ENCODE measurements at places on chromosomes 1 and 21.

DNA sequence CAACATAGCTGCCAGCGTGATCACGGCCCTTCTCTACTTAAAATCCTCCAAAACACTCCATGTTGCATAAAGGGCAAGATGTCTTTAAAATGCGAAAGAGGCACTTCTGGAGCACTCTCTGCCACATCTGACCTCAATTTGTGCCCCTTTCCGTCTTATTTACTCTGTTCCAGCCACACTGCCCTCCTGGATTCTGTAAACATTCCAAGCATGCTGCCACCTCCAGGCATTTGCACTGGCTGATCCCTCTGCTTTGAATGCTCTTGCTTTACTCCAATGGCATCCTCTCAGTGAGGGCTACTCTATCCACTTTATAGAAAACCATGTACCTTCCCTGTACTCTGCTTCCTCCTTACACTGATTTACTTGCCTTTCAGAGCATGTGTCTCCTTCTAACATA is 5.3 kb upstream of the RGS7 start:
- DNase-seq = no peak

- no peak for DNase-seq
Observed at GRCh38 chr21:41926117-41926806, 27.6 kb downstream of the C2CD2 start.

- DNase-seq = no peak
Observed at GRCh38 chr1:164767752-164768402, 208.9 kb downstream of the PBX1 start.

- DNase-seq = no peak
Observed at GRCh38 chr1:36529769-36530260, 47.1 kb upstream of the CSF3R start.

DNA sequence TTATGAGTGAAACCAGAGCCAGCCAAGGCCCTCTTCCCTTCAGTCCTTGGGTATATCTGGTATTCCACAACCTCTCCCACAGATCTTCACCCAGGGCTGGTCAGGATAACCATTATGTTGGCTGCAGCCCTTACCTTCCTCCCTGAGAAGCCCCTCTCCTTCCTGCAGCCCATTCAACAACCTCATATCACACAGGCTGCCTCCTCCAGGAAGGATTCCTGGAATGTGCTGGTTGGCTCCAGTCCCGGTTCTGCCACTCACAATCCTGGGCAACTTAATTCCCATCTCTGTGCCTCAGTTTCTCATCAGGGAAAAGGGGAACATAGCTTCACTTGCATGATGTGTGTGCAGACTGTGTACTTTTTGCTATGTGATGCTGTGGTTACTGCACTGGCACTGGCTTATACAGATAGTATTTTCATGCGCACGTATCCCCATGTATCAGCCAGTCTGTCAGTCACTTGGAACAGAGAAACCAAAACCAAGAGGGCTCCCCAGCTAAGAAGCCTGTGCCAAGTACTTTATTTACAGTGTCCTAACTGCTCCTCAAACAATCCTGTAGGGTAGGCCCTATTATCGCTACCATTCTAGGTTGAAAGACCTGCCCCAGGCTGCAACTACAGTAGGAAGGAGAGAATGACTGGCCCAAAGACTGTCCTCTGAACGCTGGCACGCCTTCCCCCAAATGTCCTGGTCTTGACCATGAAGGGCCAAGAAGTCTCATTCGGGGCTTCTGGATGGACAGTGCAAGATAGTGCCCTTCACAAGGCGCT is 39.9 kb upstream of the PPP1R15B start:
- no peak for DNase-seq

GRCh38 chr1:2091611-2092604 is 41.7 kb downstream of the PRKCZ start:
- DNase-seq = no peak

DNA sequence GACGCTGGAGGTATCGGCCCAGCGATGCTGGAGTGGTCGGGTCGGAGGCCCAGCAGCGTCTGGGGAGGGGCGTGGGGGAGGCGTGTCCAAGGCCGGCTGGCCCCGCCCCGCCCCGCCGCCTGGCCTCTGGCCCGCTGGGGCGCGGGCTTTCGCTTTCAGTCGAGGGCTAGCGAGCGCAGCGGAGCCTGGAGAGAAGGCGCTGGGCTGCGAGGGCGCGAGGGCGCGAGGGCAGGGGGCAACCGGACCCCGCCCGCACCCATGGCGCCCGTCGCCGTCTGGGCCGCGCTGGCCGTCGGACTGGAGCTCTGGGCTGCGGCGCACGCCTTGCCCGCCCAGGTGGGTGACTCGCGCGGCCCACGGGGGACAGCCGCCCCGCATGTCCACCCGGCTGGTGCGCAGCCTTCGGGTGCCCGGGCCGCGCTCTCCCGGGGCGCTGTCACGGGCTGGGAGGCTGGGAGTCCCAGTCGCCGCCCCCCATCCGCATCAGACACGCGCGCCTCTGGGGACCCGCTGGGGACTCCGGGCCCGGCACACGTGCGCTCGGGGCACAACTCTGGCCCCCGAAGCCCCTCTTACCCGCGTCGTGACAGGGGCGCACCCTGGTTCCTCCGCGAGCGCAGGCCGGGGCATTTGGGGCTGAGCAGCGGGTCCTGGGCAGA is at the start of gene TNFRSF1B:
TNFRSF1B (plus strand) TSS at position 158 of the 659 bp plus-strand sequence; CDS start at position 259, 101 bp downstream.
- no peak for DNase-seq

- no peak for DNase-seq
Observed at GRCh38 chr1:111706921-111707320, 32.3 kb downstream of the INKA2 start.

DNA sequence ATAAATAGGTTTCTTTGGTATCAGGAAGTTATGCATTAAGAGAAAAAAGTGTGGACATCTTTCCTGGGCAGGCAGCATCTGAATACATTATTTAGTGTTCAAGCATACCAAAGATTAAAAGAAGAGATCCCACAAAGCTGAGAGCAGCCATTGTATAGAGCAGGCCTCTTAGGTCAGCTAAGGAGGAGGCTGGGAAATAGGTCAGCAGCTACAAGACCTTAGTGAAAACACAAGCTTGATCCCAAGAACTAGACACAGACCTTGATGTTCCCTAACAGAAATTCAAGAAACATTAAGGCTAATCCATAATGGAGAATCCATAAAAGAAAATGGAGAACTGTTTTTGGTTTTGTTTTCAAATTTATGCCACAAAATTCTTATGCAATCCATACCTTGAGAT is 135.3 kb upstream of the DPT start:
- DNase-seq = no peak

DNA sequence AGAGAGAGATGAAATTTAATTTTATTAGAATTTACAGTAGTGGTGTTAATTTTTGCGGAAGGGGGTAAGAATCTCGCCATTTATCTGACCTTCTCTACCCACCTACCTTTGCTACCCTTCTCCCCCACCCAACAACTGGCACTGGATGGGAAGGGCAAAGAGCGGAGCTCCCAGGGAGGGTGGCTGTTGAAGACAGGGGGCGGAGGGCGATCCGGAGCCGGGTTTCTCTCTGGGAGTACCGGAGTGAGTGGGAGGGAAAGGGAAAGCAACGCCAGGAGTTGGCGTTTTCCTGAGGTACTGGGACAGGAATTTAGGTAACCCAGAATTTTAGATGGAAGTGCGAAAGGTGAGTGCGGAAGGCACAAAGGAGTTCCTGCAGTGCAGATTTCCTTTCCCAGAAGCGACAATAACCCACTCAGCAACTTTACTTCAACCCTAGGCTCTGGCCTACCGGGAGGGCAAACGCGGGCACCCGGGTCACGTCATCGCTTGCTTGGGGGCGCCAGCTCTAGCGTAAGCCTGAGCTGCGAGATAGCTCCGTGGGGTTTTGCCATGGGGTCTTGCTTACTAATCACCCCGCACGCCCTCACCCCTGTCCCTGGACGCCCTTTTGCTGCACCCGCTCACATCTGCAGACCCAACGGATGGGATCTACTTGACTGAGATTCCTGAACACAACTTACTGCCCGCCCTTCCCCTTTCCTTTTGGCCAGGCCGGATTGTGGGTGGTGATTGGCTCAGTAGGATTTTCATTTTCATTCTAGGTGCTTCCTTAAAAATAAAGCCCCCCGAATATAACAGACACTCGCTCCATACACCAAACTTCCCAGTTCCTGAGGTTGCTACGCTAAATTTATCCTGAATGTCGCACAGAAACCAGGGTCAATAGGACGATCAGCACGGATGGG is 413.0 kb upstream of the ESRRG start:
- DNase-seq = no peak

DNA sequence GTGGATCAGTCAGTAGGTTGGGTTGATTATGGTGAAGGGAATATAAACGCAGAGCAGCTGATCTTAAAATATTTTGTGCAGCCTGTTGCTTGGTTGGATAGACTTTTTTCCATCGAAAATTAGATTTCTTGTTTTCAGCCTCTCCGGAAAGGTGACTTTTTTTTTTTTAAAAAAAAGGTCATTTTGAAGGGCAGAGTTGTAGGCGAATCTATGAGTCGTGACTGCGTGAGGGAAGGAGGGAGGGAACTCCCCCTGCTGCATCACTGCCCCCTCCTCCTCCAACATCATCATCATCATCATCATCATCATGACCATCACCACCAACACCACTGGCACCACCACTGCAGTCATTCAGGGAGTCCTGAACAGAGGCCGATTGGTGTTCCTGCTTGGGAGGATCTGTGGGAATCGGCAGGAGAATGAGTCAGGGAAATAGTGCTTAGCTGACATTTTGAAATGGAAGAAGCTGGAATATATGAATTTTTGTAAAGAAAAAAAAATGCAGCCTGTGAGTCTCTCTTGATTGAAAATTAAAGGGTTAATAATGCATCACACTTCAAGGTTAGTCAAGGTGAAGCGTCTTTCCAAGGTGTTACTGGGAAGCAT is 1.2 kb downstream of the ATP1B1 start:
- no peak for DNase-seq

DNA sequence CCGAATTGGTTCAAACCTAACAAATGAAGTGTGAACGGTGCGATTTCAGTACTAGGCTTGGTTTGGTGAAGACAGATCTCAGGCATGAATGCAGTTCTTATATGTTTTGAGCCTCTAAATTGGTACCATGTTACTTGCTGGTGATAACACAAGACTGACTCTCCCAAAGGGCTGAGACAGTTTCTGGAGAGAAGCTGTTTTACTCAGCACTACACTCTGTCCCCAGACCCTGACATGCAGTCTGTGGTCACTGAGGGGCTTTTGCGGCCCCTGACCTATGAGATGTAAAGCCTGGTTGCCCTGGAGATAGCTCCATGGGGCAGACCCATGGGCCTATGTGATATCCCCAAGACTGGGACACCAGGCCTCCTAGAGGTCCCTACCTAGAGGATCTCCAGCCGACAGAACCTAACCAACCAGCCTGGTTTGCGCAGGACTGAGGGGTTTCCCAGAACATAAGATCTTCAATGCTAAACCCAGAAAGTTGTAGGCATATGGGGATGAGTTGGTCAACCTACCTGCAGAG is 19.4 kb upstream of the FOXE3 start:
- no peak for DNase-seq

DNA sequence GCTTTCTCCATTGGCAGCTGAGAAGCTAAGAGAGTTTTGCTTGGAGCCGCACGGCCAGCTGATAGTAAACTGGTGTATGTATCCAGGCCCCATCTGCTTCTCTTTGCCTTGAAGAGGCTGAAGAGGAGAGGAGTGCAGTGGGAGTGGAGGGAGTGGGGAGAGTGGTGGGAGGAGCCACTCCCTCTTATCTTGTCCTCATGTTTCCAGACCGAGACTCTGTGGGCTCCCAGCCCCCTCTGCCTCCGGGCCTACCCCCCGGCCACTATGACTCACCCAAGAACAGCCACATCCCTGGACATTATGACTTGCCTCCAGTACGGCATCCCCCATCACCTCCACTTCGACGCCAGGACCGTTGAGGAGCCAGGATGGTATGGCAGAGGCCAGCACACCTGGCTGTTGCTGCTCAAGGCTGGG is 6.0 kb upstream of the LRRC71 start:
- no peak for DNase-seq

GRCh38 chr1:38431535-38432376 is 385.2 kb upstream of the POU3F1 start:
- DNase-seq = no peak

DNA sequence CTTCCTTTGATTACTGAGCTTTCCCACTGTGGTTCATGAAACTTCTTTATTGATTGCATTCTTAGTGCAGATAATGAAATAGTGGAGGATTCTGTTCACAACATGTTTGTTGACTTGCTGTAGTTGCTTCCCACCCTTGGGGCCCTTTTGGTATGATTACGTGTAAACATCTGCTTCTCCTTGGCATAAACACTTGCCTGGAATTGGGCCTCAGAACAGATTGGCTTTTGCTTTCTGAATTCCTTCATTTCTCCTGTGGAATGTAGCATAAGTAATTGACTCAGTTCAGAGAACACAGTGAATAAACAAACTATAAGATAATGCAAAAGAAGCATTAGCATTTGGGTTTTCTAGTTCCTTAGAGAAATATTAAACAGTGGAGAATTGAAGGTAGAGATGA is 59.5 kb upstream of the LAMC2 start:
- DNase-seq = no peak

- no peak for DNase-seq
Observed at GRCh38 chr1:23019863-23020625, 776 bp downstream of the KDM1A start.

- DNase-seq = no peak
Observed at GRCh38 chr1:75392278-75392677, 218.6 kb downstream of the SLC44A5 start.

- DNase-seq = no peak
Observed at GRCh38 chr1:22398656-22399420, 52.8 kb upstream of the ZBTB40 start.

DNA sequence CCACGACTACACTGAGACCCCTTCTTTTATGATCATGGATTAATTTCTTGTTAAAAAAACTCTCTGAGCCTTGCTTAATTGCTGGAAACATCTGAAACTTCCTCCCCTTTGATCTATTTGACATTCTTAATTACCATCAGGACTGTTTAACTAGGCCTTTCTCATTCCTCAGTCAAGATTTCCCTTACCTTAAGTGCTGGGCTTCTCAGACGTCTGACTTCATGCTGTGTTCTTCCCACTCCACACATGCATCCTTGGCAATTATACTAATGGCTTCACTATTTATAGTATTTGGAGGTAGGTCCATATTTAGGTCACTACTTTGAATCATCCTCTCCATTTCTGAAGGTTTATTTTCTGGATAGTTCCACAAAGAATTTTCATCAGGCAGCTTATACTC is 341.3 kb upstream of the TMPRSS15 start:
- no peak for DNase-seq

- DNase-seq = no peak
Observed at GRCh38 chr1:151710187-151710840, 6.3 kb downstream of the CELF3 start.

GRCh38 chr1:203424861-203425662 is 50.5 kb upstream of the PRELP start:
- no peak for DNase-seq

Data from HS-5 (cell line).